ENCODE measurements at places on chromosomes 5 and 9. TPM values are rescaled to one million over a fixed set of nuclear protein-coding genes. Genes with fewer than 3 reads are reported as not detected.

DNA sequence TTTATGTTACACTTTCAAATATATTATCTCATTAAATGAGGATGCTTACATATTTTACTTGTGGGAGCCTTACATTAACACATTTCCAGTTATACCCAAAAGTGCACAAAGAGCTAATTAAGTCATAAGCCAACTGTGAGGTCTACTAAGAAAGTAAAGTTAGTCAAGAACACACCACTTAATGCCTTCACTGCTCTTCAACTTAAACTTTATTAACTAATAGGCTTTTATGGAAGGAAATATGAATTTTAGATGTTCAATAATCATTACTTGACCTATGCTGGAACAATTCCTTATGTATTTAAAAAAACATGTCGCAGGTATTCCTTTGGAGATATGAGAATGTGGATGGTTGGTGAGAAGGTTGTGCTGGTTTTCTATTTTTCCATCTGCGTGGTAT lies 3.4 kb downstream of the ST8SIA4 start:
- DNase-seq, result no peak
- H3K36me3 ChIP-seq, result peaks cover 11% of the 10 kb centered on the region
- H3K27me3 ChIP-seq, result no peaks in the 10 kb centered on the region
- H3K4me1 ChIP-seq, result peaks cover 57% of the 10 kb centered on the region

- H3K36me3 ChIP-seq, result no peaks in the 10 kb centered on the region
- H3K27me3 ChIP-seq, result no peaks in the 10 kb centered on the region
- no peak for DNase-seq
- H3K4me3 ChIP-seq, result no peak overlapping the region
- H3K27ac ChIP-seq, result no peak overlapping the region
These were observed 344.0 kb downstream of the PTPRD start for GRCh38 chr9:10268531-10269485.

GRCh38 chr5:154285661-154286408 lies 95.3 kb downstream of the GALNT10 start:
- H3K36me3 ChIP-seq, result no peaks in the 10 kb centered on the region
- no peak for DNase-seq
- H3K27ac ChIP-seq, result no peak overlapping the region
- no peaks in the 10 kb centered on the region for H3K4me1 ChIP-seq
- H3K4me3 ChIP-seq, result no peak overlapping the region

DNA sequence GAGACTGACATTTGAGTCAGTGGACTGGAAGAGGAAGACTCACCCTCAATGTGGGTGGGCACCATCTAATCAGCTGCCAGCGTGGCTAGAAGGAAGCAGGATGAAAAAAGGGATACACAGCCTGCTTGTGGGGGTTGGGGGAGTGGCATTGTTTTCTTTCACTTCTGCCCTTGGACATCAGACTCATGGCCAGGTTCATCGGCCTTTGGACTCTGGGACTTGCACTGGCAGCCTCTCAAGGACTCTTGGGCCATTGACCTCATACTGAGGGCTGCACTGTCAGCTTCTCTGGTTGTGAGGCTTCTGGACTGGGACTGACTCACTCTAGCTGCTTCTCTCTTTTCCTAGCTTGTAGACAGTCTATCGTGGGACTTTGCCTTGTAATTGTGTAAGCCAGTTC lies 374.9 kb downstream of the TLE1 start:
- no peaks in the 10 kb centered on the region for H3K36me3 ChIP-seq
- H3K27me3 ChIP-seq, result no peaks in the 10 kb centered on the region
- H3K27ac ChIP-seq, result no peak overlapping the region

GRCh38 chr5:117942861-117943519 lies 1045.4 kb downstream of the DTWD2 start:
- DNase-seq, result no peak
- no peaks in the 10 kb centered on the region for H3K27me3 ChIP-seq
- no peak overlapping the region for H3K4me3 ChIP-seq
- no peaks in the 10 kb centered on the region for H3K4me1 ChIP-seq
- no peak overlapping the region for H3K27ac ChIP-seq
- no peaks in the 10 kb centered on the region for H3K36me3 ChIP-seq

- no peaks in the 10 kb centered on the region for H3K4me1 ChIP-seq
- no peak overlapping the region for H3K27ac ChIP-seq
- no peaks in the 10 kb centered on the region for H3K27me3 ChIP-seq
- no peak for DNase-seq
- H3K36me3 ChIP-seq, result no peaks in the 10 kb centered on the region
These were observed 55.9 kb upstream of the SLCO6A1 start for GRCh38 chr5:102554728-102555127.

- no peak for DNase-seq
- H3K4me3 ChIP-seq, result no peak overlapping the region
- H3K4me1 ChIP-seq, result no peaks in the 10 kb centered on the region
- H3K36me3 ChIP-seq, result peaks cover 77% of the 10 kb centered on the region
These were observed 26.8 kb downstream of the BARHL1 start for GRCh38 chr9:132609184-132609583.

DNA sequence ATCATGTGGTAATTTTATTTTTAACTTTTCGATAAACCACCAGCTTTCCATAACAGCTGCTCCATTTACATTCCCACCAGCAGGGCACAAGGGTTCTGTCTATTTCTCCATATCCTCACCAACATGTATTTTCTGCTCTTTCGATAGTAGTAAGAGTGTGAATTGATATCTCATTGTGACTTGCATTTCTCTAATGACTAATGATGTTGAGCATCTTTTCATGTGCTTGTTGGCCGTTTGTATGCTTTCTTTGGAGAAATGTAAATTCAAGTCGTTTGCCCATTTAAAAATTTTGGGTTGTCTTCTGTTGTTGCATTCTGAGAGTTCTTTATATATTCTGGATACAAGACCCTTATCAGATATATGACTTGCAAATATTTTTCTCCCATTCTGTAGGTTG lies 45.9 kb downstream of the PSD2 start:
- no peak overlapping the region for H3K4me3 ChIP-seq
- H3K4me1 ChIP-seq, result no peaks in the 10 kb centered on the region
- H3K36me3 ChIP-seq, result no peaks in the 10 kb centered on the region
- no peak for DNase-seq
- H3K27ac ChIP-seq, result no peak overlapping the region

DNA sequence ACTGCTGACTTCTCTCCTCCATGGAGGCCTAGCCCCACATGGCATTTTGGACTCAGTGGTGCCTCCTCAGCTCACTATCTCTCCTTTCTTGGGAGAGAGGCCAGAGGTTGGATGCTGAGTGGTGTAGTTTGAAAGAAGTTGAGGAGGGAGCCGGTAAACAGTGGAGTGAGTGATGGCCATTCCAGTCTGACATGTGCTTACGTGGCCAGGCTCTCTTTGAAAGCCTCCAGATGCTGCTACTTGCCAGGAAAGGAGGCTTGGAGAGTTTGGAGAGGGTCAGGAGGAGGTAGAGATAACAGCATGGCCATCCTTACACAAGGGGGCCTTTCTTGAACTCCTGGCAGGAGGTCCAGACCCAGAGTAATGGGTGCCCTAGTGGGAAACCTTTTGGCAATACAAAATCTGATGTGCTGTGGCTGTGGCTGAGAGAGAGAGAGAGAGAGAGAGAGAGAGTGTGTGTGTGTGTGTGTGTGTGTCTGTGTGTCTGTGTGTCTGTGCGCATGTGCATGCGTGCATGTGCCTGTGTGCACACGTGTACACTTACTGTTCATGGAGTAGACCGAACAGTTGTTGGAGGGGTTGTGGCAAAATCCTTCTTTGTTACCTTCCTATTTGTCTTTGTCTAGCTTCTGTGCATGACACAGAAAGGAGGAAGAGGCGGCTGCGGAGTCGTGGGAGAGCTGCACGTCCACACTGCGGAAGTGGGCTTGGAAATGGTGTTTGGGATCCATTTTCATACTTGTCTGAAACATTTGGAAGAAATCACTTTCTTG lies 37.8 kb downstream of the RALGPS1 start:
- H3K27me3 ChIP-seq, result no peaks in the 10 kb centered on the region
- no peaks in the 10 kb centered on the region for H3K4me1 ChIP-seq
- DNase-seq, result no peak
- no peak overlapping the region for H3K4me3 ChIP-seq
- H3K27ac ChIP-seq, result no peak overlapping the region
- no peaks in the 10 kb centered on the region for H3K36me3 ChIP-seq

OSMR gene
- polyA plus RNA-seq, result not detected

NSG2 gene
- not detected for polyA plus RNA-seq

AFAP1L1 gene
- not detected for polyA plus RNA-seq
